Suppressor macrophage treated with lipopolysaccharide for 1 hour (primary cell): ENCODE measurements at places on chromosomes 3 and 15.

DNA sequence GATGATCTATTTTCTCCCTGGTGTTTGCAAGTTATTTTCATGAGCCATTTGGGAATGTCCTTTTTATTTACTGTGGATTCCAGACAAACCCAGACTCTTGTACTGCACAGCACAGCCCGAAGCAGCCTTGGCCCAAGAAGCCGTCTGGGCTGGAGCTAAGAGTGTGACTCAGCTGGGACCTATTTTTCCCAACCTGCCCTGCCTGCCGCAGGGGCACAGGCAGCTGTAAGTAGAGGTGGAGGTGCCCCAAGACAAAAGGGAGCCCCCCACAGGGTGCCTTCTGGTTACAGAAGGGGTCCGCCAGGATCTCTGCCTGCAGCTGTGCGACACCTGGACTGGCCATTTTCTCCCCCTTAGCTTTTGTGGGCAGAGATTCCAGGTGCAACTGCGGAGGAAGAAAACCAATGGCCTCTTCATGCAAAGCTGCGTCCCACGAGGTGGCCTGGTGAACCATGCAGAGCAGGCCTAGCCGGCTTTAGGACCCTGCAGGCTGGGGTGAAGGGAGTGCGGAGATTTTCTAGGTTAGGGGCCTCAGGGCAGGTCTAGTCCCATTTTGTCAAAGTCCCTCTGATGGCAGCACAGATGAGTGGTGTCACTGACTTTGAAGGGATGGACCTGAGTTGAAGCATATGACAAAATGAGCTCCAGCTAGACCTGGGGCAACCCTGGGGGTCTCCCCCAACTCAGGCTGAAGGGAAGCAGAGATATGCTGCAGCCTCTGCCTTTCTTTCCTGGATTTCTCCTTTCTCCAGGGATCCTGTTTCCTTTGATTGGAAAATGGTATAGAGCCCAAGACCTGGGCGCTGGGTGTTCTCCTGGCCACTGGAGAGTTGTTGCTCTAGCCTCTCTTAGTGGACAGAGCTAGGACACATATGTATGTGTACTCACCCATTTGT is 131.2 kb downstream of the KLF13 start:
- no peak for DNase-seq

DNA sequence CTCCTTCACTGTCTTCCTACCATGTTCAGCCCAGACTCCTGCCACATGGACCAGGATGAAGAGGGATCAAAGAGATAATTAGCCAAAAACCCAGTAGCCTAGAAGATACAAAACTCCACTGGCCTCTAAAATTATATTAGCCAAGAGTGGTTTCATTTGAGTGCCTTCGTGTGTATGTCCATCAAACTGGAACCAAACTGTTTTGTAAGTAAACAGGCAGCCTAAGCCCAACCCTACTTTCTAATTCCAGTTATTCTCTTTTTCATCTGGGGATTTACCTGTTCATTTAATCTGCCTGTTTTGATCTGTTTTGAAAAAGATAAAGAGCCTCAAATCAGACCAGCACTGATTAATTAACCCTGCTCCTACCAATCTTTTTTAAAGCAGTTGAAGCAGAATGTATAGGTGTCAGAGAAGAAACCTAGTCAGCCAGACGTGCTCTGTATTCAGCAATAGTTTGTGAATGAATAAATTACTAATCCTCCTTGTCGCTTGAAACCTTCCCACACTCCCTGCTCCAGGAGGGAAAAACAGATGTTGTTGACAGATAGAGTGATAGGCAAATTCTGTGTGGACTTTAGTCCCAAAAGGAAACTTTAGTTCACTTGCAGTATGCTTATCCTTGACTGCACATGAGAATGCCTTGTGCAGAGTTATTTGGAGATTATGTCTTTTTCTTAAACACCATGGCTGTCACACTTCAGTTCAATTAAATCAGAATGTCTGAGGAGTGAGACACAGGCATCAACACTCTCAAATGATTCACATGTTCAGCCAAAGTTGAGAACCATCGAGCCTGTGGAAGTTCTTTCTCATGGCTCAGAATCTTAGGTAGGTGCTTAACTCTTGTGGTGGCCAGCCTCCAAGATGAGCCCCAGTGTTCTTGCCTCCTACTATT is 55.5 kb upstream of the ZBED2 start:
- DNase-seq: no peak

DNA sequence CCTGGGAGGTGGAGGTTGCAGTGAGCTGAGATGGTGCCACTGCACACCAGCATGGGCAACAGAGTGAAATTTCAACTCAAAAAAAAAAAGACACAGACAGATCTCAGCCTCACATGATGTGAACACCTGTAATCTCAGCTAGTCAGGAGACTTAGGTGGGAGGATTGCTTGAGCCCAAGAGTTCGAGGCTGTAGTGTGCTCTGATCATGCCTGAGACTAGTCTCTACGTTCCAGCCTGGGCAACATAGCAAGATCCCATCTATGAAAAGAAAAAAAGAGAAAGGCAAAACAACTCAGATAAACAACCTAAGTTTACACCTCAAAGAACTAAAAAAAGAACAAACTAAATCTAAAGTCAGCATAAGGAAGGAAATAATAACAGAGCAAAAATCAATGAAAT is 11.0 kb downstream of the SCAPER start:
- no peak for DNase-seq

DNA sequence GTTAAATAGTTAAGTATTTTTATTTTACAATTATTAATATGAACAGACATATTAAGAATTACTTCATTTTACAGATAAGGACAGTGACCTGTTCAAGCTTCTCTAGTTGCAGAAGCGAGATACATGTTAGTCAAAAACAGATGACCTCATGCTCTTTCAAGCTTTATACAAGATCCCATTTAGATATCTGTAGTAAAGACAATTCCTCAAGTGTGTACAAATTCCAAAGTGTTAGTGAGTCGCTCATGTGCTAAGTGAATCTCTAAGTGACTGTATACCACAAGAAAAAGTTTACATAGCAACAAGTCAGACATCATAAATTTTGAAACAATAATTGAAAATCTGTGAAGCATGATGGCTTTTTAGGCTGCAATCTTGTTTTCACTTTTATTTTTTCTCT is 293.8 kb downstream of the ROBO1 start:
- DNase-seq: no peak

DNA sequence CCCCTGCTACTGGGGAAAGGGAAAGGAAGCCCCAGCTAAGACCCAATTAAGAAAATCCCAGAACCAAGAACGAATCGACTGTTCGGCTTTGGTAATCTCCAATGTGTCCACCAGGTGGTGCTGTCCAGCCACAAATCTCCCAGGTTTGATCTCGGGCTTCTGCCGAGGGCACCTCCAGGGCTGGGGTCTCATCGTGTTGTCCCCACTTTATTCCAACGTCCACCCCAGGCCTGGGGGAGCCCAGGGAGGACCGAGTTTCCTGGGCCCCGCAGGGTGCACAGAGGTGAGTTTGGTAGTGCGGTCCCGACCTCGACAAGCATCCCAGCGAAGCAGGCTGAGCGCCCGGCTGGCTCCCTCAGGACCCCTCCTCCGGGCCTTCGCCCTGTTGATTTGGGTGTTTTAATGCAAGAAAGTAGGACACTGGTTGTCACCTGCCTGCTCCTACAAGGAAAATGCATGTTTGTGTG is 185.1 kb downstream of the GOLGA6L6 start:
- DNase-seq: peak; percentile 57

DNA sequence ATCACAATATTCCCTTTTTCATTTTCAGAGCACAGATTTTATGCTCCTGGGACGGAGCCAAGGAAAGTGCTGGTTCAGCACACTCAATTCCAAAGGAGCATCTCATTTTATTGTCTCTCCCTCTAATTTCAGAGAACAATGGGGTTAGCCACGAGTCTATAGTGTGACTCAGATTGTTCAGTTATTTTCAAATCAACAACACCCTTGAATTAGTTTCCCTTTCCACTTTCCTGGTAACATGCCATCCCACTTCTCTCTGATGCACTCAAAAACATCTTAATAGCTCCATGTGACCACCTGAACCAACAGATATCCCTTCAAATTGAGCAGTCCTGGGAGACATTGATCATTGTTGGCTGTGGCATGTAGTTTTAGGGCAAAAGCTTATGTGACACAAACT is 389.7 kb upstream of the MDFIC2 start:
- peak; percentile 4 for DNase-seq

GRCh38 chr3:131530843-131531242 is 28.1 kb upstream of the MRPL3 start:
- DNase-seq: no peak

DNA sequence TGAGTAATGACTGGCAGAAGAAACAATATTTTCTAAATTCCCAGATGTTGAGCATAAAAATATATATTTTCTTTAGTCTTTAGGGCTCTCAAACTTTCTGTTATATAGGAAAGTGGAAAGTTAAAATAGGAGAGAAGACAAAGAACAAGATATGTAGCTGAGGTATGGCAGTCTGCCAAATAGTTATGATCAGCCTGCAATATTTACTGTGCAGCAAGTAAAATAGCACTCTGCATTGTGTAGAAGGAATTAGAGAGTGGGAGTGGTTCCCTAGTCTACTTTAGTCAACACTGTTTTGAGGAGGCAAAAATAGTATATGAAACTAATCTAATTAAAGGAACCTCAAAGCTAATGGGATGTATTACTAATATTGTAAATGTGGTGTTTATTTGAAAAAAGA is 978.1 kb upstream of the ALCAM start:
- no peak for DNase-seq

- DNase-seq: no peak
Observed at GRCh38 chr3:16883723-16884083, 1.1 kb upstream of the PLCL2 start.

DNA sequence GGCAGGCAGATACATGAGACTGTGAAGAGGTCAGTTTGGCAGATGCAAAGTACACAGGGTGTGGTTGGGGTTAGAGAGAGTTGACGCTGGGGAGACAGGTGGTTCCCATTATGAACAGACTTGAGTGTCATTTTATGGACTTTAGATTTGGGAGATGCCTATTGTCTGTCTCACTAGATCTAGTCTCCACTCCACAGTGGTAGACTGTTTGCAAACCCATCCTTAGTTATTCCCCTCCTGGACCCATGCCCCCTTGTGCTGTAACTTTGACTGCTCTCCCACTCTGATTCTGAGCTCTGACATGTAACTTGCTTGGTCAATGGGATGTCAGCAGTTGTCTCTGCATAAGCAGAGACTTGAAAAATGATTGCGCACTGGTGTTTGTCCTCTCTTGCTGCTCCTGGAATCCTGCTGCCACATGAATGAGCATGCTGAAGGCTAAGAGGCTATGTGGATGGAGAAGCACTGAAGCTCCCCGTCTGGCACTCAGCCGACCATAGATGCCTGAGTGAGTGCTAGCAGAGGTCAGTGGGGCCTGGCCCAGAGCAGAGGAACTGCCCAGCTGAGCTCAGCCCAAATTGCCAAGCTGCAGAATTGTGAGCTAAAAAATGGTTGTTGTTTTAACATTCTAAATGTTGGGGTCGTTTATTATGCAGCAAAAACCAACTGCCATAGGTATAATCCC is 88.2 kb downstream of the FAM43A start:
- DNase-seq: no peak

DNA sequence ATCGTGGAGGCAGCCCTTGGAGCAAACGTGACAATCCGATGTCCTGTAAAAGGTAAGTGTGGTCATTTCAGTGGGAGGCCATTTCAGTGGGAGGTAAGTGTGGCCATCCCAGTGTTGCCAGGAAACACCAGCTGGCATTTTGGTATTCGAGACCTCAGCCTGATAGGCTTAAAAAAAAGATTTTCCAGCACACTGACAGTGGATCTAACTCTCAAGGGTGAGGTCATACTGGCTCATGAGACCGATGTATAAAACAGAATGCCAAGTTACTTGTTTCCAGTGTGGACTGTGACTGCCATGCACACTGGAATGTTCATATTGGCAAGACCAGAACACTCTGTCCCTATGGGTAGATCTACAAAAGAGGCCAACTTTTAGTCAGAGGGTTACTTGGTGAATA is 244.4 kb upstream of the GOLGA6L4 start:
- no peak for DNase-seq

DNA sequence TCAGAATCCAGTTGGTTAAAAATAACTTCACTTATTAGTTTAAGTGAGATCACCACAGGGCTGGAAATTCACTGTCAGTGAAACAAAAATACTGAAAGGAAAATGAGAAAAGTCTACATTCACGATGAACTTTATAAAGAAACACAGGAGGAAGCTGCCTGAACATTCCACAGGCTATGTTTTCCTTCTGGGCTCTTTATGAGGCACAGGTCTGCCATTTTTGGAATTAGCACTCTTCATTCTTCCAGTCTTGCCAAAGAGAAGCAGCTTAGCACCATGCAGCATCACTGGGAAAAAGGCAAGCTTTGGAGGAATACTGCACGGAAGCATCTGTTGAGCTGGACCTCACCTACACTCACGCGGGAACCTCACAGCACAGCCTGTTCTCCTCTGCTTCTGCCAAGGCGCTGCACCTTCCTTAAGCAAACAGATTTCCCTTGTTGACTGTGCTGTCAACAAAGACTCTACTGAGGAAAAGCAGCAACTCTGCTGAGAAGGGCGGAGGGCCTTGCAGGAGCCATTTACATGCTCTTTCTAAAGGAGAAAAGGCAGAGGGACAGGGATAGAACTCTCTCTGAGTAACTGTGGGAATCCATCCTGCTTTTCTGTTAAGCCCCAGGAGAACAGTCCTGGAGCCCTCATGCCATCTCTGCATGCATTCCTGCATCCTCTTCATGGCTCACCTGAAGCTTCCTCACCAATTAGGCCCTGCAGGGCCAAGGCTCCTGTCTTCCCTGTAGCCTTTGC is 15.7 kb downstream of the SUSD5 start:
- DNase-seq: no peak

- DNase-seq: no peak
Observed at GRCh38 chr15:88179562-88179961, 77.0 kb downstream of the NTRK3 start.

DNA sequence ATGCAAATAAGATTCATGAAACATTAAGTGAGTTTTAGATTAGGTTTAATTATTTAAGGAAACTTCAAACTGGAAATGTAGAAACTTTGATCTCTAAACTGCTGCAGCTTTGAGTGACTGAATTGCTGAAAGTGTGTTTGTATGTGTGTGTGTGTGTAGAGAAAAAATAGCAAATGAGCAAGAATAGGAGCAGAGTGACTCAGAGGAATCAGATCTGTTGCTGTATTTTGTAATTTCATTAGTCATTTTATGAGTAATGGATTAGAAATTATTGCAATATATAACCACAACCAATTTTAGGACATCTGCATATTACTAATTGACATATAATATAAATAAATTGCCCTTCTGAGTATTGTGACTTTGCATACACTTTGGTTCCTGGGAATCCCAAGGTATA is 52.8 kb upstream of the SLC9A9 start:
- peak; percentile 84 for DNase-seq

DNA sequence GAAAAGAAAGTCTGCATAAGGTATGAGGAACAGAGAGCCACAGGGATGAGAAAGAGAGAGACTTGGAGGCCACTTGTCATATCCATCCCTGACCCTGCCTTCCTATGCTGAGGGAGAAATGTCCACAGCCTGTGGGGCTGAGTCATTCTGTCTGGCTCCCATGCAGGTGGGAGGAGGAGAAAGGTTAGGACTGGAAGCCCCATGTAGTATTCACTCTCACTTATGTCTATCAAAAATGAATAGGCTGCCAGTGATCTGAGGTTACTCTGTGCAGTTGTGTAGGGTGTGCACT is 71.3 kb downstream of the RAB11A start:
- DNase-seq: no peak

GRCh38 chr15:101698314-101698713 is 26.0 kb downstream of the TARS3 start:
- no peak for DNase-seq
